ENCODE measurements at places on chromosomes 16 and 17.

DNA sequence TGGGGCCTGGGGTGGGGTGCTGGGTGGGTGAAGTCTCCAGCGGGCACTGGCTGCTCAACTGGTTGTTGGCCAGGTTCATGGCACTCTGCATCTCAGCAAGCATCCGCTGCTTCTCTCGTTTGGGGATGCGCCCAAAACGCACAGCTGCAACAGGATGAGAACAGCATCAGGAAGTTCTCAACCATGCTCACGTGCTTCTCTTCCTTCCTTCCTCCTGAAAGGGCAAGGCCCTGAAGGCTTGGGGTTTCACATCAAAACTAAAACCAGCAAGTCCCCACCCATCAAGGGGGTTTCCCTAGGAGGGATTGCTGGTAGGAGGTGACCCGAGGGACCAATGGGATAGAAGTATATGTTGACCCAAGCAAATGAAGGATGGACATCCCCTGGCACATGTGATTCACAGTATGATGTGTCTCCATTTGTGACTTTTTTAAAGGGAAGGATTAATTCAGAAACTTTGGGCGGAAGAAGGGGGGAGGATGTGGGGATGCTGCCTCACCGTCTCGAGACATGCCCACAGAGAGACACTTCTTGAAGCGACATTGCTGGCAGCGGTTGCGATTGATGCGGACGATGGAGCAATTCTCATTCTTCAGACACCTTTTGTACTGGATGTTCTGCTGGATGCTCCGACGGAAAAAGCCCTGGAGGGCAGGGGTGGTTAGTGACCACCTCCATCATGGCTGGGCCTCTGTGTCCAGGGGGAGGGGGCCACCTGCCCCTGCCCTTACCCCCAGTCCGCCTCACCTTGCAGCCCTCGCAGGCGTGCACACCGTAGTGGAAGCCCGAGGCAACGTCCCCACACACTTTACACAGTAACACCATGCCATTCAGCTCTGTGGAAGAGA, 4.2 kb downstream of the NR1D1 start:
- no peak for DNase-seq

DNA sequence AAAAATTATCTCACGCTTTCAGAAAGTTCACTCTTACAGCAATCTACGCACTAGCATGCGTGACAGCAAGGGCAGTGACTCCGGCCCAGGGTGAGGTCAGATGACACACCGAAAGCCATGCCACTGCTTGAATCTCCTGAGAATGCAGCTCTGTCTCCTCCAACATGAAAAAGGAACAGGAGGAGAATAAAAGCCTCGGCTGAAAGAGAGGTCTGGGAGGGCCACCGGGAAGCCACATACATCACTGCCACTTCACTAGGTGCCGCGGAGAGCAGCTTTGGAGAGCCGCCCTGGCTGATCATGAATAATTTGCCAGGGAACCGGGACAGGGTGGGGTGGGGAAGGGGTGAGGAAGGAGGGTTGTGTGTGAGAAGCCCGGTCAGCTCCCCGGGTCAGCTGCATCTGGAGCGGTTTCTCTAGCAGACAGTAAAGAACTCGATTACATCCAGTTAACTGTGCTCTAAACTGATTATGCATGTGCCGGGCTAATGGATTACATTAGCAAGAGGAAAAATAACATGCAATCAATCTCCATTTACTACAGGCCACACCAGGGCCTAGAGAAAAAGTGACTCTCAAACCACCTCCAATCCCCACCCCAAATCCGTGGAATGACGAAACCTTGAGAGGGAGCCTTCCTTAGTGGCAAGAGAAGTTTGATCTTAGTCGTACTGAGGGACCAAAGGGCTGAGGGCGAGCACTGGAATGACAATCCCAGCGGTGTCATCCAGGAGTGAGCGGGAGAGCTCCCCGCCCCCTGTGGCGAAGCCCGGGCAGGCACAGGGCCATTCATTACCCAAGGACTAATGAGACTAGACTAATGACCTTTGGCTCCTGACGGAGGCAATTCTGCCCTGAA, 100.3 kb downstream of the ZFHX3 start:
- DNase-seq = no peak

DNA sequence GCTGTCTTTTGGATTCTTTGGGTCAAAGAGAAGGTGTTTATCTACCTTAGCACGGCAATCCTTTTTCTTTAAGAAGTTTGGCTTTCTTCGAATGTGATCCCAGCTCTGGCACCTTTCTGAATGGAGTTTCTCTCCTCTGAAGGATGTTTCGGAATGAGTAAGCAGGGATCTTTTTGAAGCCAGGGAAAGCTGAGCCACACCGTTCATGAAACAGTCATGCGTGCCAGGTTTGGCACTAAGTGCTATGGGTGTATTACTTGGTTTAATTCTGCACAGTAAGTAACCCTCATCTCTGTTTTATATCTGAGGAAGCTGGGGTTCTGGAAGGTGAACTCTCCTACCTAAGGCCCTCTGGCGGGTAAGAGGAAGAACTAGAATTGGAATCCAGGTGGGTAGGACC, 234.5 kb downstream of the NTN1 start:
- no peak for DNase-seq

DNA sequence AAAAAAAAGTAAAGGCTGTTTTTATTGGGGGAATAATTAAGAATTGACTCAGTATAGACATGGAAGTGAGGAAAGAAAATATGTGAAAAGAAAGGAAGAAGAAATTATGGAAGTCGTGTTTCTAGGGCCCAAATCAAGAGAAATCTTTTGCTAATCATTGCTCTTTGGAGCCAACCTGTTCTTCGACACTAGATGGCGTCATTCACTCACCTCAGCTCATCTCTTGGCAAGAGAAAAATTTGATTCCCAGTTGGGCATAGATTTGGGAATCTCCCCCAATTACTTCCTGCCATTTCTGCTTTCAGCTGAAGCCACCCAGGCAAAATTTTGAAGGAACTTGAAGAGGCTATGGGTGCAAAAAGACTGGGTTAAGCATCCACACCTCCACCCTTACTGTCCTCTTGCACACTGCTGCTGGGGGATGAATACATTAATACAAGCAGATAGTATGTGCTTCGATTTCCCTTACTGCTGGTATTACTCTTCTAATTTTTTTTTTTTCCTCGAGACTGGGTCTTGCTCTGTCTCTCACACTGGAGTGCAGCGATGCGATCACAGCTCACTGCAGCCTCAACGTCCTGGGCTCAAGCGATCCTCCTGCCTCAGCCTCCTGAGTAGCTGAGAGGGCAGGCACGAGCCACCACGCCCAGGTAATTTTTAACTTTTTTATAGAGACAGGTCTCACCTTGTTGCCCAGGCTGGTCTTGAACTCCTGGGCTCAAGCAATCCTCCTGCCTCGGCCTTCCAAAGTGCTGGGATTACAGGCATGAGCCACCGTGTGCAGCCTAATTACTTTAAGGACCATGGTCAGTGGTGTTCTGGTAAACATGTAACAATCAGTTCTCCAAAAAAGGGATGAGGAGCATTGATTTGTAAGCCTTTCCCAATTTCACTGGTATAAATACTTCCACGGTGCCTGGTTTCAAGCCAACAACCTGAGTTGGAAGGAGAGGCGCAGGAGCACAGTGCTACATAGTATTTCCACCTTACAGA, 13.5 kb downstream of the PSMD7 start:
- no peak for DNase-seq

- no peak for DNase-seq
Measured at GRCh38 chr17:77684803-77685798, 273.4 kb upstream of the TNRC6C start.

Data from left renal cortex interstitium (tissue), 4 donors.